Endothelial cell of umbilical vein (primary cell): ENCODE measurements at places on chromosomes 6 and 20. TPM values are rescaled to one million over a fixed set of nuclear protein-coding genes. Genes with fewer than 3 reads are reported as not detected.

- no peak for DNase-seq
Measured at GRCh38 chr6:15336900-15337560, 91.2 kb downstream of the JARID2 start.

GRCh38 chr6:146211646-146212045 is 182.8 kb downstream of the GRM1 start:
- DNase-seq = no peak

- peak; percentile 80 for DNase-seq
Measured at GRCh38 chr6:134063966-134064445, 11.6 kb upstream of the SLC2A12 start.

DNA sequence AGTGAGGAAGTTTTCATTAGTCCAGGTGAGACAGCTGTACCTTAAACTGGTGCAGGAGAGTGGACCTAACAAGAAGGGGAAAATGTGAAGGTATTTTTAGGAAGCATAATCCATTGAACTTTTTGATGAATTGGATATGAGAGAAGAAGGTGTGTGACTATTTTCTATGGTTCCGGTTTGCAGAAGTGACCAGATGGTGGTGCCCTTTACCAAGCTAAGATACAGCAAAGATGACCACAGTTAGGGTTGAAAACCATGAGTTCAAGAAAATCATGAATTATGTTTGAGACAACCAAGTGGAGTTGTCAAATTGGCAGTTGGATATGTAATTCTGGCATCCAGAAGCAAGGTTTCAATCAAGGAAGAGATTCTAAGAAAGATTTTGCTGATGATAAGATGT is 61.9 kb upstream of the NRSN1 start:
- no peak for DNase-seq

- DNase-seq = no peak
Measured at GRCh38 chr6:169970306-169970988, 219.0 kb downstream of the ERMARD start.

DNA sequence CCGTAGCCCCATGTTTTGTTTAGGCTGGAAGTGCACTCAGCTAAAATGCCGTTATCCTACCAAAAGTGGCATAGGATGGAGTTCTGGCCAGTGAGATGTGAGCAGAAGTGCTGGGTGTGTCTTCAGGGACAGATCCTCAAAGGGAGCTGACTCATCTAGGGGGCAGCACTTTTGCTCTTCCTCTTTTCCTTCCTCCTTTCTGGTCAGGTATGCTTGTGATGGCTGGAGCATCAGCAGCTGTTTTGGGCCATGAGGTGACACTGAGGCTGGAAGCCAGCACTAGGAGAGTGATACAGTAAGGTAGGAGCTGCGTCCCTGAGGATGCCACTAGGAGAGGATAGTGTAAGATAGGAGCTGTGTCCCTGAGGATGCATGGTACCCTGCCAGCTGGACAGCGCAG is 4.6 kb upstream of the OSBPL2 start:
- no peak for DNase-seq

DNA sequence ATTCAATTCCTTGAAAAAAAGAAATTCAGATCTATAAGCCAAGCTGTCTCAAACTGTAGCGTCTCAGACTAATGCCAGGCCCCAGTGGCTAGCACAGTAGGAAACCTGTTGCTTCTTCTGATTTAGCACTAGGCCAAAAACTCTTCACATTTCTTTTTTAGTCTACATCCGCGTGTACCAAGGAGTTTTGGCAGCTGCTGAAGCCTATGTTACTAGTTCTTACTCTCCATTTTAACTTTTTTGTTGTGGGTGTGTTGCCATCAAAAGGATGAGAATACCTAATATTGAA is 65.0 kb upstream of the BTN3A2 start:
- no peak for DNase-seq

DNA sequence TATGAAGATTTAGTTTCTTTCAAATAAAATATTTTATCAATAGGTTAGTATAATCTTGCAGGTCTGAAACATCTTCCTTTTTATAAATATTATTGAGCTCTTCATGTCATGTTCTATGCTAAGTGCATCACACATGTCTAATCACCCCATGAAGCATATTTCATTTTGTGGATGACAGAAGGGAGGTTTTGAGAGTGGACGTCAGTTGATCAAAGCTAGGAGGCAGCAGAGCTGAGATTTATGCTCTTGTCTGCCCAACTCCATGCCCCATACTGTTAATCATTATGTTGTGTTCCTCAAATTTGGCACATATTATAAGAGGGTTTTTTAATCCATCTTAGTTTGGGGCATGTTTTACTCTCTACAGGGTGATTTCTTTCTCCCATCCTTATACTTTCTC is 22.7 kb downstream of the DSE start:
- DNase-seq = no peak

- no peak for DNase-seq
Measured at GRCh38 chr6:169964486-169965180, 213.2 kb downstream of the ERMARD start.

DNA sequence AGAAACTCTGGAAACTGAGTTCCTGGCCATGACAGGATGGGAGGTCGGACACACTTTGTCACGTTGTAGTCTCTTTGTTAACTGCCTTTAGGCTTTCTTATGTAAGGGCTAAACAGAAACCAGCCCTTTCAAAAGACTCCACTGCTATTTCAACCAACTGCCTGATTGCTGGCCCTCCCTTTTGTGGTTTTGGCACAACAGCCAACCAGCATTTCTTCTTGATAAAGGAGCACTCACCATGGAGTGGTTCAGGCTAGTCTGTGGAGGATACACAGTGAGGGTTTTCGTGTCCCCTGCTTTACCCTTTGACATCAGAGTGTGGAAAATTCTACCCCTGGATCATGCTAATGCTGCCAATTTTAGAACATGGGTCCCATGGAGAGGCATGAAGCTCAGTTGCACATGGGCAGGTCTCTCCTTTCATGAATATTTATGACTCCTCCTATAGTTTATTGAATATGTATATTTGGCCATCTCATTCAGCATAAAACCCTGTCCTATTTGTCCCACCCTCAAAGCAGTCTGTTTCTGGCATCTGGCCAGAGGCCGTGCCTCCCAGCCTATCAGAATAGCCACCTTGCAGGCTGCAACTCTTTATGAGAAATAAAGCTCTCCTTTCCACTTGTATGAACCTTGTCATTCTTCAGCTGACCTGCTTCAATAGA is 148.3 kb downstream of the HS3ST5 start:
- no peak for DNase-seq

DNA sequence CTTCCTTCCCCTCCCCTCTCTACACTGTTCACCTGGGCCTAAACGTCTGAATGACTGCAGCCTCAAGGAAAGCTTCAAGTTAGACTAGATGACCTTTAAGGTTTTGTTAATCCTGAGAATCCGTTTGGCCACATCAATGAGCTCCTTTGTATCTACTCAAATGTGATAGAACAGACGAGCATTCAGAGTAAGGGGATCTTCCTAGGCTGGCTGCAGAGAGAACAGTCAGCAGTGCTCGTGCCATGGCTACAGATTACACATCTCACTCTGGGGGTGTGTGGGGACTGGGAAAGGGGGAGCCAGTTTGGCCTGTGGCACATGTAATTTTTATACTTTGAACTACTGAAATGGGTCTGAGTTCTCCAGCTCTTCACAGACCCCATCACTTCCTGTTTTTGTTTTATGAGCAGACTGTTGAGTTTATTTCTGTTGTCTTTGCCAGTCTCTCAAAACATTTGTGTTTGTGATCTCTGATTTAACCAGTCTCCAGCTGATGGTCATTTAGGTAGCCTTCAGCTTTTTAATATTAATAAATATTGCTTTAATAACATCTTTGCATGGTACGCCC is 50.9 kb downstream of the KCNS1 start:
- DNase-seq = no peak

DNA sequence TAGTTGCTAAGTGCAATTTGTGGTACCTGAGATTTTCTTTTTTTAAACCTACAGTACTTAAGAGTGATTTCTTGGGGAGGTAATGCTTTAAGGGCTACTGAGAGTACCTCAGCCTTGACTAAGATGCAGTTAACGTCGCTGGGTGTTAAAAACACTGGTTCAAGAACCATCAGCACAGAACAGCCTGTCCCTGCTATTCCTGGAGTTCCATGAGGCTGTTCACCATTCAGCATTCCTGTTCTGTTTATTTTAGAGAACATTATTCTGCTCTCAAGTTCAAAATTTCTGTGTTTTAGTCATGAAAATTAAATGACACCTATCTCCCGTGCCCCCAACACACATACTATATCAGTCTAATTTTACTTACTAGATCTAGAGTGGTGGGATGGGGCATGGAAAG is 1.7 kb upstream of the PRELID3B start:
- DNase-seq = no peak

DNA sequence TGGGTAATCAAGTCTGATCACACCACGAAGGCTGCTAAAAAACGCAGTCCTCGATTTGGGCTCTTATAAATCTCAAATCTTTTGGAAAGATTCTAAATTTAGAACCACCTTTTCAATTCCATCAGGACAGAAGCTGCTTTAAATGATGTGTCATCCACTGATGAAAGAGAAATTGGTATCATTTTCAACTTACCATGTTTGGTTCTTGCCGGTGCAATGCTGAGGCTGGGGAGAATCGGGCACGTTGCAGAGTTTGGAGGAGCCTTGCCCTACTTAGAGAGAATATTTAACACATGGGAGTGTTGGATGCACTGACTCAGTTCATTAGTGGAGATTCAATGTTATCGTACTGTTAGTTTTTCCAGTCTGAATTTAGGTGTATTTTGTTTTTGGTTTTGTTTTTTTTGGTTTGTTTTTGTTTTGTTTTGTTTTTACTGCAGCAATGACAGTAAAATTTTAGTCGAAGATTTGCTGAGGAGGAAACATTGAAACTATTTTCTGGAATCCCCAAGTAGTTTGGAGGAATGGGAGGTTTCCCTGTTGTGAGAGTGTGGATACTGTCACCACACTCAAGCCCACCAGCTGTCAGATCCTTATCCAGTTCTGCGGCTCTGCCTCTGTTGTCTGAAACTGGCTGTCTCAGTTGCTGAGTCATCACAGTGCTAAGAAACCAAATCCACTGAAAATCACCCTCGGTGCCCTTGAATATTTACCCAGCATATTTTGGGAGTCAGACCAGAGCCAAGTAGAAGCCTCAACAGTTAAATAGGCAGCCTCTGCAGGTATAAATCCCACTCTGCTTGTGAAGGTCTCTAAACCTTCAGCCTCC is 497.0 kb downstream of the BTBD3 start:
- DNase-seq = no peak

DNA sequence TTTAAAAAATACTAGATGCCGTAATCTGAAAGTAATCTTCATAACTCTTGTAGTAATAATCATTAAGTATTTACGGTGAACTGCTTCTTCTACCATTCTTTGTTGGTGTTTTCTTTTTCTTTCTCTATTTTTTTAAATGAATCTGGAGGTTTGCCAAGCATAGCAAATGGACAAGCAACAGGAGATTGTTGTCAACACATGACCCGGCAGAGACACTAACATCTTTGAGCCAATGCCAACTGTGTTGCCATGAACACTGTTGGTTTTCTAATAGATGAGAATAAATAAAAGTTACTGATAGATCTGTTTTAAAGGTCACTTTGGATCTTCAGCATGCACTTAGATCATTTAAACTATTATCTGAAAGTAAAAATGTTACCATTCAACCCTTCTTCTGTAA is 523.6 kb upstream of the EYS start:
- no peak for DNase-seq

DNA sequence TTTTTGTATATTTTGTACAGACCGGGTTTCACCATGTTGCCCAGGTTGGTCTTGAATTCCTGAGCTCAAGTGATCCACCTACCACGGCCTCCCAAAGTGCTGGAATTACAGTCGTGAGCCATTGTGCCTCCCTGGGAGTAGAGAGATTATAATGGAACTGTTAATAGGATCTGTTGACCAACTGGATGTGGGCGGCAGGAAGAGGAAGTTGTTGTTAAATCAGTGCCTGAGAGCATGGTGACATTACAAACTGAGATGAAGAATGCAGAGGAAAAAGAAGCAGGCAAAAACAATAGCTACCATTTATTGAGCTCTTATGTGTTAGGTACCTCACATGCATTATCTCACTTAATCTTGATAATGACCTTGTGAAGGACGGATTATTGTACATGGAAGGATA is 9.2 kb upstream of the L3MBTL3 start:
- DNase-seq = peak; percentile 46

DNA sequence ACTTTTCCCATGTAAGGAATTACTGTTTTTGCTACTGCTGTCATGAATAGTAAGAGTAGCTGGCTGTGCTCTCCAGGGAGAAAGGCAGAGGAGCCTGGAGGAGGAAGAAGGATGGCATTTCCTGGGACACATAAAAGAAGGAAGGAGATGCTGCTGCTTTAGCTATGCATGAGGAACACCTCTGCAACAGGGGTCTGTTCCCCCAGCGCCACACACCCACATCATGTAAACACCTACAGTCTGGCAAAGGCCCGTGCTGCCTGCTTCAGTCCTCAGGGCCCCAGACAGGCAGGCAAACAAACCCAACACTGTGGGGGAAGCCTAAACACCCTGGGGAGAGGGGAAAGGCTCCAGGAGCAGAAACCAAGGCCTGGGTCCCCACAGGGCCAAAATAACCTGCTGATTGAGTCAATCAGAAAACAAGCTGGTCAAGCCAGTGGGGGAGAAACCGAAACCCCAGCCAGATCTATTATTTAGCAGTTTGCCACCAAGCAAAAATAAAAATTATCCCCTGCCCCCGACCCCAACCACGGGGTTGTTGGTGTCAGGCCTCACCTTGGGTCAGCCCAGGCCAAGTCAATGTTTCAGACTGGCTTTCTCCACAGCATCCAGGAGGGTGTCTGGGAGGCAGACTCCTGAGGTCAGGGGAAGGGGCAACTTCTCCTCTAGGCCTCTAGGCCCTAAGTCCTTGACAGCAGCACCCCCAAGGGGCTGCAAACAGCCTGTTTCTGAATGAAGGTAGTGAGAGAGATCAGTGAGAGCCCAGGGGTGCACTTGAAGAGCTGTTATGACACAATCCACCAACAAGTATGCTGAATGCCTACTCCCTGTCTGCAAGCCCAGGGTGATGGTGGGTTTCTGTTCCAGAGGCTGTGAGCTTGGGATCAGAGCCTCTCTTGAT is 34.6 kb upstream of the SCUBE3 start:
- no peak for DNase-seq

GRCh38 chr6:82066991-82067411 is 180.5 kb downstream of the IBTK start:
- peak; percentile 73 for DNase-seq

DNA sequence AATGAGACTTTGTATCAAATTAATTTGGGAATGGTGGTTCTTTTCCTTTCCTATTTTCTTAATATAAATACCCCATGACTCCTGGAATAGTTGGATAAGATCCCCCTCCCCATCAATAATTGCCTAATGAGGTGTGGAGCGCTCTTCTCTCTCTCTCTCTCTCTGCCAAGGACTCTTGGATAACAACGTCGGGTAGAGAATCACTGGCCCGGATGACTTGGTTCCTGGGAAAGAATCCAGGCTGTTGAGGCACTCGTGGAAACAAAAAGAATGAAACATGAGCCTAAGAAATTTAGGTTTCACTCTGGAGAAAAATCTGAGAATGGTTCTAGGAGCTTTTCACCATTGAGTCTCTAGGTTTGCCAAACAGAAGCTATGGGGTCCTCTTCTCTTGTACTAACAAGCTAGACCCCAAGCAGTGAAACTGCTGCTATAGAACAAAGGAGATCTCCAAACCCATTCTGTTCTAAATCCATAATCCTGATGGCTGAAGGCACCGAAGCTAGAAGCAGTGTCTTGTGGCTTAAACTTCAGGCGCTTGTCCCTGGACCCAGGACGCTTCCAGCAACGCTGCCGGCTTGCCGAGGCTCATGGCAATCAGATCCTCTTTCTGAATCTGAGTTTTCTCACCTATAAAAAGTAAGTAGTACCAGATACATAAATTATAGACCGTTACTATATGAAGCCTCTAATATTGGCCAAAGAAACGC is 241.6 kb upstream of the BTBD3 start:
- no peak for DNase-seq

The MAK gene
- total RNA-seq = not detected in 2 replicates

The LY6G6C gene
- total RNA-seq = 0.35 TPM in 1 of 2 replicates, not detected in the other

The IPCEF1 gene
- 0.51 and 0.99 TPM in 2 replicates for total RNA-seq

The GTSF1L gene
- total RNA-seq = not detected in 2 replicates

The SEL1L2 gene
- total RNA-seq = not detected in 2 replicates
